Stimulated activated naive CD4-positive, alpha-beta T cell (primary cell): ENCODE measurements at places on chromosomes 7 and 10.

DNA sequence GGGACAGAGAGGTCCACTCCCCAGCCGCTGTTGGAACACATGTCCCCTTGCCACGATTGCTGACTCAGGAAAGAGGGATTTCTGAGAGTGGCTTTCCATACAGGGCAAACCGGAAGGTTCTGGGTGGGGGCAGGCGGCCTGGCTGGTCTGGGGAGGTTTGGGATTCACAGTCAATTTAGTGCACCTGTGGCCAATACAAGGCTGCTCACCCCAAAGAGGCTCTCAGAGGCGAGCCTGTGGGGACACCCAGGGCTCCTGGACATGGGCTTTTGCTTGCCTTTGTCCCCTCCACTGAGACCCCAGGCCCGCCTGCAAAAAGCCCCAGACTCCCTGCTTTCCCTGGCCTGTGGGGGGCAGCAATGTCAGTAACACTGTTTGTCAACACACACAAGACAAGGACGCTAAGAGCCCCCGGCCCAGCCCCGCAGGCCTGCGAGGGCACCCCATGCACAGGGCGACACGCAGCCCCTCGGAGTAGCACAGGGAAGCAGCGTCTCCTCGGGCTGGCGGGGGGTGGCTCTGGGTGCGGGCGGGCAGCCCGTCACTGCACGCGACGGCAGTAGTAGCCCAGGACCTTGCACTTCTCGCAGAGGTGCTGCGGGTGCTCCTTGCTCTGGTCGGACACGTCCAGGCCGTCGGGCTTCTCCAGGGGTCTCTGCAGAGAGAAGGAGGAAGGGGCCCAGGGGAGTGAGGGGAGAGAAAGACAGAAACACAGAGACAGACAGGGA, 38.7 kb downstream of the PPIF start:
- no peak for DNase-seq

DNA sequence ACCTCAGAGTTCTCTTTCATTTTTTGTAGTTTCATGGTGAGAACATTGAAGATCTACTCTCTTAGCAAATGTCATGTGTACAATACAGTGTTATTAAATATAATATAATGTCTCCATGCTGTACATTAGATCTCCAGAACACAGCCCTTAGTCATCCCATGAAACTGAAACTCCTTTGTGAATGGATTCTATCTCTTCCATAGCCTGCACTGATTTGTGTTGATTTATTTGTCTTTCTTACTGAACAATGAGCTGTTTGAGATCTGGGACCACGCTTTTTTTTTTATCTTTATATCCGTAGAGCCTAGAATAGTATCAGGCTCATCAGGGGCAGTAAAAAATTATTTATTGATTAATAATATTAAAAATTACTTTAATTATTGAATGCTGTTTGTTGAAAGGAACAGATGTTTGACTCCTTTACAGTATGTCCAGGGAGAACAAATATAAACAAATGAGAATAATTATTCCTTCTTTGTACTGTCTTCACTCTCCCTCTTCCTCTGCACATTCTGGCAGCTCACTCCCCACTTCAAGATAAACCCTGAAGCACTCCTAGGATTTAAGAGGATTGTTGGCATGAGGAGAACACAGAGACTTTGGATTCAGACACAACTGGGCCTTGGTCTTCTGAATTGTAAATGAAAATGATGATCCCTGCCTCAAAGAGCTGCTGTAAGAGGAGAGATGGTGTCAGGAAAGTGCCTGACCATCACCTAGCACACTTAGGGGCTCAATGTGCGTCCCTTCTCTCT, 81.6 kb upstream of the MSRB2 start:
- DNase-seq = no peak

- no peak for DNase-seq
Observed at GRCh38 chr10:73287441-73287840, 35.0 kb upstream of the MRPS16 start.

GRCh38 chr7:149171892-149172533, 23.3 kb upstream of the ZNF282 start:
- no peak for DNase-seq
